Natural killer cell treated with Interleukin-12 subunit alpha and Interleukin-12 subunit beta and Interleukin-15 and Interleukin-18, amount 100 ng/mL, for 72 hours (primary cell): ENCODE measurements at places on chromosomes 7 and 10. TPM values are rescaled to one million over a fixed set of nuclear protein-coding genes. Genes with fewer than 3 reads are reported as not detected.

Gene NKX1-2
- not detected for total RNA-seq

Gene SAP25
- 10.1 TPM for total RNA-seq

Gene PRKAG2
- 19.9 TPM for total RNA-seq

Gene IQUB
- 0.10 TPM for total RNA-seq

Gene TMEM196
- not detected for total RNA-seq

Gene NME8
- not detected for total RNA-seq

DNA sequence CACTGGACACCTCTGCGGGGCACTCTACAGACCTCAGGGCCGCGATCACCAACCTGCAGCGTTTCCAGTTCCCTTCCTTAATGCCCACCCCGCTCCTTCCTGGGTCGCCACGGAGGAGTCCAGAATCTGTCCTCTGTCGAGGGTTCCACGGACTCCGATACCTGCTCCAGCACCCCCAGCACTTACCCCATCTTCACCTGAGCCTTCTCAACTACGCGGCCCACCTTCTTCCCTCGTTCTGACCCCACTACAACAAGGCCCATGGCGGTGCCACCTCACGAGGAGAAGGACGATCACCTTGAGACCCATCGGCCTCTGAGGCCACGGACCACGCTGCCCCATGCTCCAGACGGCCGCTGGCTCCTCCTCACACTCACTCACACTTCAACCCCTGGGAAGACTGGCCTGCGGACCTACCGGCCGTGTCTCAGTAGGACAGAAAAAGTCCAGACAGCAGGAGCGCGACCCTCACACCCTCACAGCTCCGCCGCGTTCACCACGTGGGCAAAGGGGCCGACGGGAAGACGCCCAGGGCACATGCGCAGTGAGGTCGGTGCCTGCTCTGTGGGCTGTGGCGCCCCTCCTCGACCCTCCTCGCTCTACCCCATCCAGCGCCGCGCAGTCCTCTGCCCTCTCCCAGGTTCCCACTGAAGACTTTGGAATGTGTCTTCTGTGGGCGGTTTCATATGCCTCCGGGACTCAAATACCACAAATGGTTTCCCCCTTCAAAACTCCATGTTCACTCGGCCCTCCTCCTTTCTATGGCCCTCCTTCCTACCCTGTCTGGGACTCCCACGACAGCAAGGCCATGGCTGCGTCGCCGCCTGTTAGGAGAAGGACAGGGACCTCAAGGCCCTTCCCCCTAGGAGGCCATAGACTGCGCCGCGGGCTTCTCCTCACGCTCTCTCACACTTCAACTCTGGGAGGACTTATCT lies 193.9 kb upstream of the PHF14 start:
- no peaks in the 10 kb centered on the region for H3K4me1 ChIP-seq
- DNase-seq = no peak
- H3K27ac ChIP-seq = no peak overlapping the region
- no peak overlapping the region for H3K4me3 ChIP-seq

DNA sequence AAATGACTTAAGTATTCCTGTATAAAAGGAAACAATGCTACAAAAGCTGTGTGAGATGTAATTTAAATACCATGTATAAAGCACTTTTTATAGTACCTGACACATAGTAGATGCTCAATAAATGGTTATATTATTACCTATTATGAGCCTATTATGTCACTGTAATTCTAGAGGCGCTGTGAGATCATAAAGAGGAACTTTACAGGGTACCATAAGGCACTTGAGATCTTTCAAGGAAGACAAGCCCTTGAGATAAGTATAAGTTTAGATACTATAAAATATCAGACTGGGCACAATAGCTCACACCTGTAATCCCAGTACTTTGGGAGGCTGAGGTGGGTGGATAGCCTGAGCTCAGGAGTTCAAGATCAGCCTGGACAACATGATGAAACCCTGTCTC lies 38.3 kb downstream of the PTTG1IP2 start:
- no peak overlapping the region for H3K4me3 ChIP-seq
- H3K4me1 ChIP-seq = no peaks in the 10 kb centered on the region
- H3K27me3 ChIP-seq = no peaks in the 10 kb centered on the region
- H3K36me3 ChIP-seq = no peaks in the 10 kb centered on the region
- H3K27ac ChIP-seq = no peak overlapping the region

DNA sequence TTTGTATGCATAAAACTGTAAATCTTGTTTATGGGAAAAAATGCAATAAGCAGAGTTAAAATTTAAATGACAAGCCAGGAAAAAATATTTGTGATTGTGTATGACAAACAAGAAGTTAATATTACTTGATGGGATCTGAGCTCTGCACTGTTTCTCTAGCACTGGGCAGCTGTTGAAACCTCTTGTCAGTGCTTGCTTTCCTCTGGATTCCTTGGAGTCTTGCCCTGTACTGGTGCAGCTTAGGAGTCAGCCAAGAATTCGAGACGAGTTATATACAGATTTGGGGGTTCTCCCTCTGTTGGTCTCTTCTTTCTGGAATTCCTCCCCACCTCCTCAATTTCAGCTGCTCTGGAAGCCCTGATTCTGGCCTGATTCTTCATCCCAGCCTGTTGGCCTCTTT lies 24.3 kb upstream of the OPN4 start:
- H3K4me1 ChIP-seq = no peaks in the 10 kb centered on the region
- no peak for DNase-seq
- H3K27ac ChIP-seq = no peak overlapping the region
- H3K27me3 ChIP-seq = peaks cover 43% of the 10 kb centered on the region

DNA sequence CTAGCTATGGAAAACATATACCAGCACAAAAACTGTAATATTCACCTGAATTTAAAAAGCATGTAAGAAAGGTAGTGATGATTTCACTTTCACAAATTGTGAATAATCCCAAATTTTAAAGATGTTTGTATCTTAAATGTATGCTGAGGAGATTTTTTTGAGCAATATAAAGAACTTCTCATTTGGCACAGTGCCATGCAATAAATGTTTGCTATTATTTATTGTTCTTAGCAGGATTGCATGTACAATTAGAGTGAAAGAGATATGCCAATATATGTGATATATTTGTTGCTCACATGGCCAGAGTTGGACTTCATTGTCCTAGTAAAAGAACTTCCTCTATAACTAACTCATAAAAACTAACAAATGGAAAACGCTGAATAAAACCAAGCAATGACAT lies 895.1 kb upstream of the KCND2 start:
- H3K27ac ChIP-seq = no peak overlapping the region
- DNase-seq = no peak
- H3K4me1 ChIP-seq = no peaks in the 10 kb centered on the region
- no peaks in the 10 kb centered on the region for H3K27me3 ChIP-seq
